ENCODE measurements at places on chromosomes 1 and 21. TPM values are rescaled to one million over a fixed set of nuclear protein-coding genes. Genes with fewer than 3 reads are reported as not detected.

Gene CDC73
- 46.3 TPM for total RNA-seq

Gene OVAAL
- not detected for total RNA-seq

DNA sequence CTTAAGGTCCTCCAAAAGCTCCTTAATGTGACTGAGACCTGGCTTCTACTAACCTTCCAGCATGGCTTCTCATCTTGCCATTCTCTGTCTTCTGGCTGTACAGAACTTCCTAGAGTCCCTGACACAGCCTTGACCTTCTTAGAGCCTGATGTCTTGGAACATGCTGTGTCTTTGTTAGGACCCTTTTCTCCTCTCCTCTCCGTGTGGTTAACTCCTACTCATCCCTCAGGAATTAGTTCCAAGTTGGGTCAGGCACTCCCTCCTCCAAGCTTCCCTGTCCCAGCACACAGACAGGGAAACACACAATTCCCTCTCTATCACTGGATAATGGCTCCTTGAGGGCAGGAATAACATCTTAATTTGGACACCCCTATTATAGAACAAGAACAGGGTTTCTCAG is 275.4 kb upstream of the USP24 start:
- no peak for DNase-seq

DNA sequence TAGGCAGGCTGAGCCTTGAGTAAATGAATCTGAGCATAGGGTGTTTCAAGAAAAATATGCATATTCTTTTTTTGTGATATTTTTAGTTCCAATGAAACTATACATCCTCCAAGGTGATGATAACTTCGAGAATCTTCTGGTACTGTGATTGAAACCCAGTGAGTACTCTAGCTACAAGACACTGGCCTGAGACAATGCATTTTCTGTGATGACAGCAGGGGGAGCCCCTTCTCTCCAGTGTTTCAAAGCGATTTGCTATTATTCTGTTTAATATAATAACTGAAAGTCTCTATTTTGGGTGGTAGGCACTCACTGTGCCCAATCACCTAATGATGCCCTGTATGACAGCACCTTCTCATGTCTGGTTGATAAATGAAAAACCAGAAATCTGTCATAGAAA is 12.1 kb downstream of the IRF2BP2 start:
- DNase-seq, result no peak

GRCh38 chr1:62247391-62248168 is 52.9 kb downstream of the L1TD1 start:
- no peak for DNase-seq

DNA sequence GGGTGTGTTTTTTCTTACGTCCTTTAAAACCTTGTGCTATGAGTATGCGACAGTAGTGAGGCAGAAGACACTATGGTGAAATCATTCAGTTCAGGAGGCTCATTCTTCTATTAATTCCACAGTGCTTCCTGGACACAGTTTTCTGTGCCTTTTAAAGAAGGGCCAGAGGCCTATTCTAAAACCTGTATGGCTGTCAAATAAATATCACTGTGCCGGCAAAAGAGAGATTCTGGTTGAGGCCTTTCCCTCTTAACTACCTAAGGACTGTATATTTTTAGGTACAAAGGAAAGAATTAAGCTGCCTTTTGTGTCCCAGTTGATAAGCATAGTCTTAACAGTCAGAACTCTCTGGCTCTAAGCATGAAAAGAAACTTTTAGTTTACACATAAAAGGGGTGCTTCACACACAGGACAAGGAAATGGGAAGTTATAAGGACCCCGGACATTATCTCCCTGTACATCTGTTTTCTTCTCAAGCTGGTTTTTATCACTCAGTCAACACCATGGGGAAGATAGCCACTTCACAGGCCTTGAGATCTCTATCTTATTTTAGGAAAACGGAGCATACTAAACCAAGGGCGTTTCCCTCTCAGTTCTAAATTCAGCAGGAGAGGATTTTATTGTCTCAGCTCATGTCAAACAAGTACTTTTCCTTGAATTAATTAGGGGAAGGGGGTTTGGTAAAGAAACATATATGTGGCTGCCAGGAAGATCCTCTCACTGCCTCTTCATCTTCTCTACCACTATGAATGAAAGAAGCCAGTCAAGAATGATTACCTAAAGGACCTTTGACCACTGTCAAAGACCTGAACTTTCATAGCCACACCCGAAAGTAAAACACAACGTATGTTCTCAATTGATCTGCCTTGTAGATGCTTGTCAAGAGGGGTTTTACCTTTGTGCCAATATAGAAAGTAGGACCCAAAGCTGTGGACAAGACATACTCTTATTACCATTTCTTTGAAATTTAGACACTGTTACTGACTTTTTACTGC is 71.4 kb upstream of the HSPA13 start:
- DNase-seq, result no peak

DNA sequence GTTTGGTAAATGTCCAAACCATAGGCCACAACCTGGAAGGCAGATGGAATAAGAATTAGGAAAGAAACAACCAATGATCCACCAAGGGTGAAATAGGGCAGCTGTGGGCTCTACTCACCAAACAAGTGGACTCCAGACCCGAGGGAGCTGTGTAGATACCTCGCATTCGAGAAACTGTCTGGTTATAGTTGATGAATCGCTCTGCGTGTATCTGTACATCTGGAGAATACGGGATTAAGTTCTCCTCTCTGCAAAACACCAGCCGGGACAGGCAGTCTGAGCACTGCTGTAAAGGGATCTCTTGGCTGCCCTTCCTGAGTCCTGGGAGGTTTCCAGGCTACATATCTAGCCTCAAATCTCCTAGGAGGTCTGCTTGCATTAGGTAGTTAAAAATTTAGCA is 9.4 kb upstream of the UBR4 start:
- DNase-seq, result no peak

- no peak for DNase-seq
Measured at GRCh38 chr21:31576428-31576827, 83.1 kb upstream of the SOD1 start.

DNA sequence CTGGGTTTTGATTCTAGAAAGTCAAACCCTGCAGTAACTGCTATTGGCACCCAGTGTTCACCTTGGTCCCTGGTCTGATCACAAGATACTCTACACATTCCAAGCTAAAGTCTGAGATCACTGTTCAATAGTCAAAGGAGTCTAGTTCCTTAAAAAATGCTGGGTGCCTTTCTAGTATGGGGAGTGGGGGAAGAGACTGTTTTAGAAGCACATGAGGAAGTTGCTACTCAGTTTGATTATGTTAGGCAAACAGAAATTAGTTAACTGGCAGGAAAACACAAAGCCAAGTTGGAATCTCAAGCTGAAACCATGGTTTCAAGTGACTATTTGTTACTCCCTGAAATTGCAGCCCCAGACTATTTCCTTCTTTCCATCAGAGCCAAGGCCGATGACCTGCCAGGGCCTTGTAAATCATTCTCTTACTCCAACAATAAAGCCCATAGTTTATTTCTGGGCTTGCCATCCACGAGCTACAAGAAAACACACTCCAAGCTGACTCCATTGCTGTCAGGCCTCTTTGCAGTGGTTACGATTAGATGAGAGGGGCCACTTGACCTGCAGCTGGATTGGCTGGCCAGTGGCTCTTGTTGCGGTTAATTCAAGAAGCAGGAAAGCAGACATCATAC is 21.1 kb upstream of the VTCN1 start:
- no peak for DNase-seq

DNA sequence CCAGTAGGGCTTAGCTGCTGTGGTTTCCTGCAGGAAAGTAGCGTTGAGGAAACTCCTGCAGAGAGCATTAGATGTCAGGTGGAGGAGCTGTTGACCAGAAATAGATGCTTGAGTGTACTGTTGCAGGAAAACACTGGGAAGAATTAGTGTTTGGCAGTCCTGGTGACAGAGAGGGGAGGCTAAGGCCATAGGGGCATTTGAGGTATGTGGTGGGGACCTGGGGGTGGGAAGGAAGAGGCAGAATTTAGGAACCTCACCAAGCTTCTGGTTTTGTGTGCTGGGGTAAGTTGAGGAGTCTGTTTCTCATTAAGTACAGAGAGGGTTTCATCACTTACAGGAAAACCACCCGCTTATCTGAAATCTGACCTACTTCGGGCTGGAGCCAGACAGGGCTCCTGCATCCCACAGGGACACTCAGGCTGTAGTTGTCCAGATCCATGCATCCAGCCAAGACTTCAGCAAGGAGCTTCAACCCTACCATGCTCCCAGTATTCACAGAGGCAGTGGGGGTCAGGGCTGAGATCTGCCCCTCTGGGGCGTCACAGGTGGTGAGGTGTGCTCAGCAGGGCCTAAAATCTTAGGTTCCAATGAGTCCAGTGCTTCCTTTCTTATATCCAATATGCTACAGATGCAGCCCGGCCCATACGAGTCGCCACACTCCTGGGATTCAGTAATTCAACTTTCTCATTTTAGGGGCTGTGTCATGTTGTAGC is 15.1 kb downstream of the SH2D2A start:
- DNase-seq, result no peak

GRCh38 chr1:191889623-191890003 is 268.6 kb upstream of the RGS18 start:
- DNase-seq, result no peak

DNA sequence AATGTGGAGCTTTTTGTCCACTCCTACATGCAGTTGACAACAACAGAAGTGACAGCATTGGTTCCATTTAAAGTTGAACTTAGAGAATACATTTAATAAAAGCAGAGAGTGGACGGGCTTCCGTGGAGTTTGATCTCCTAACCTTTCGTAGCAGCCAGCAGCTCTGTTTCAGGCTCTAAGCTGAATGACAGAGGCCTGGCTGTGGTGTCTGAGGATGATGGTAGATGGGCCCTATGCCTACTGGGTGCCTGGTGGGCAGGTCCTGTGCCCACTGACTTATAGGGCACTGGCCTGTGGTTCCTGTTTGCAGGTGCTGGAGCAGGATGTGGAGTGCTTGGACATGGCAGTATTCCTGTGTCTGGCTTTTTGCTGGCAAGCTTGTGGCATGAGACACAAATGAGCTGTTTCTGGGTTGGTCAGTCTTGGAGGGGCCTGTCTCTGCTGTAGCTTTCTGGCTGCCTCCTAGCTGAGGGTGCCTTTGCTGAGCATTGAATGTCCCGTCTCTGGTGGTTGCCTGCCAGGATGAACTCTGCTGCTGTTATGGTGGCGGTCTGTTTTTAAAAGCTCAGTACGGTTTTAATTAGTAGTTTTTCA is 54.6 kb downstream of the PRDM2 start:
- DNase-seq, result peak; percentile 82

GRCh38 chr21:39852021-39852721 is 15.1 kb upstream of the PCP4 start:
- DNase-seq, result peak; percentile 77

DNA sequence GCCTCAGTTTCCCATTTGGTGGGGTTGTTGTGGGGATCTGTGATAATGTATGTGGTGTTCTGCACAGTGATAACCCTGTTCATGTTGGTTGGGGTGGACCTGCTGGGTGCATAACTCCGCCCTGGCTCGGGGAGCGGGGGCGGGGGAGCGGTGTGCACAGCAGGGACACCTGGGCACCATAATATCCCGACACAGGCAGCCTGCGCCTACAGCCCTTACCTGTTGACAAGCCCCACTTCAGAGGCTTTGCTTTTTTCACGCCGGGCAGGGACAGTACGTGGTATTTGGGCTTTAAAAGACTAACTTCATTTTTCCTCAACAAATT is 48.0 kb upstream of the ACOT11 start:
- no peak for DNase-seq
